ENCODE measurements at places on chromosomes 7 and 10.

GRCh38 chr10:297567-297966 lies 162.3 kb downstream of the ZMYND11 start:
- no peak for DNase-seq

- no peak for DNase-seq
These were observed 27.0 kb downstream of the DLD start for GRCh38 chr7:107917763-107918651.

DNA sequence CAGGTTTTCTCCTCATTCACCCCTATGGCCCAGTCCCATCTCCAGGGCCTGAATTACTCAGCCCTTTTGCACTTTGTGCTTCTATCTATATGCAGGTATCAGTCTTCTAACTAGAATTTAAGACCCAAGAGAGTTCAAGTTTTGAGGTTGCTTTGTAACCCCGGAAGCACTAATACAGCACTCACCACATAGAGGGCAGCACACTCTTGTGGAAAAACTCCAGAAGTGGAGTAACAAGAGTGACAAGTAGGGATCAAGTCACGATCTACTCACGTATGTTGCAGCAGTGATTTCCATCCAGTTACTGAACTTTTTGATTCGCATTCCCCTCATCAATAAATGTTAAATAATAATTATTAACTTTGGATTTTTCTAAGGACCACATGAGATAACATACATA lies 151.0 kb downstream of the CHCHD3 start:
- no peak for DNase-seq

DNA sequence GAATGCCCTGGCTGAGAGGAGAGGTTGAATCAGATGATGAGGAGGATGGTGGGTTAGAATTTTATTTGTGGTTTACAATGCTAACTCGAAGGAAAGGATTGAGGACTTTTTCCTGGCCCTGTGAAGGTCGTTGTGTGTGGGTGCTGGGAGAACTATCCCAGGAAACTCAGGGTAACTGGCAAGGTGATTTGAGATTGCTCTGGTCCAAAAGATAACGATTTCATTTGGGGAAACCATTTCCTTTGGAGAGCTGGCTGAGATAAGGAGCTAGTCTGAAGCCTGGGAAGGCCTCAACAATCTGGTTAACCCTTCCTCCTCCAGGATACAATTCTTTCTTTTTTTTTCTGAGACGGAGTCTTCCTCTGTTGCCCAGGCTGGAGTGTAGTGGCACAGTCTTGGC lies 33.0 kb downstream of the HK1 start:
- no peak for DNase-seq

GRCh38 chr7:39433550-39433949 lies 132.7 kb upstream of the YAE1 start:
- DNase-seq = no peak

DNA sequence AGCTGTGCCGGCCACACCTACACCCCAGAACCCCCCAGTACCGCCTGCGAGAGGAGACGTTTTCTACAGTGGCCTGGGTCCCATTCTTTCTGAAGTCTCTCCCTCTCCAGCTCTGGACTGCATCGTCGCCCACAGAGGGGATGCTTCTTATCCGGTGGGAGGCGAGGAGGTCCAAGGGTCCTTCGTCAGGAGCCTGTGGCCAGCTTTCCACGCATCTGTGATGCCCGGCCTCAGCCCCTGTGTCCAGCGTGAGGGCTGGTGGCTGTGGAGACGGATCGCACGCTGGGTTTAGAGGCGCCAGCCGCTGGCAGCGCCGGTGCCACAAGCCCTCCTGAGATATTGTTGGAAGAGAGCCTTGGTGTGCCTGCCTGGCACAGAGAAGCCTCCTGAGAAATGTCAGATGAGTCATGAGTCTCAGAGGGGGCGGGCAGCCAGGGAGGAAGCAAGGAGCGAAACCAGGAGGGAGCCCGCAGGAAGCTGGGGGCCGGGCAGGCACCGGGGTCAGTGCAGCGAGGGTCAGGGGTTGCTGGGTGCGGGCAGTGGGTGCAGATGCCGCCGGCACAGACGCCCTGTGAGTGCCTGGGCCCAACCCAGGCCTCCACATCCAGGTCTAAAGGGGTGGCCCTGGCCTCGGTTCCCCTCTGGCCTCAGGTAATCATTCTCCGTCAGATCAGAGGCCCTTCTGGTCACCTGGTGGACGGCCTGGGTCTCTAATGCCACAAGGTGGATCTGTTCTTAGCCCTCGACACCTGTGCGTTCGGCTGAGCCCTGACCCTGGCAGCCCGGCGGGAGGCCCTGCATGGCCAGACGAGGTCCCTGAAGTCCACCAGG lies 86.0 kb upstream of the DIP2C start:
- DNase-seq = no peak

DNA sequence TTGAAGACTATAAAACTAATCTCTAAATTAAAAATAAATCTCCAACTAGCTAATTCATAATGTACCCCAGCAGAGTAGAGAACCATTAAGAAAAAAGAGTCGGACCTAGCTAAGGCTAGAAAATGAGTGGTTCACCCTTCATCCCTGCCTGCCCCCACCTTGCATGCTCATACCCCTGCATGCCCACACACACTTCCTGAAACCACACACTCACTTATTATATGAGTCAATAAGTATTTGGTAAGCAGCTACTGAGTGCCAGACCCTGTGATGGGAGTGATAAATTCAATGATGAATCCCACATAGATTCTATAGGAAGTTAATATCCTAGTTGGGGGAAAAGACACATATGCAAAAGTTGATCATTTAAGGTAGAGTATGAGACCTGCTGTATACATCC lies 152.9 kb upstream of the INHBA start:
- no peak for DNase-seq

- DNase-seq = no peak
These were observed 359.8 kb downstream of the PCDH15 start for GRCh38 chr10:54441275-54441674.

DNA sequence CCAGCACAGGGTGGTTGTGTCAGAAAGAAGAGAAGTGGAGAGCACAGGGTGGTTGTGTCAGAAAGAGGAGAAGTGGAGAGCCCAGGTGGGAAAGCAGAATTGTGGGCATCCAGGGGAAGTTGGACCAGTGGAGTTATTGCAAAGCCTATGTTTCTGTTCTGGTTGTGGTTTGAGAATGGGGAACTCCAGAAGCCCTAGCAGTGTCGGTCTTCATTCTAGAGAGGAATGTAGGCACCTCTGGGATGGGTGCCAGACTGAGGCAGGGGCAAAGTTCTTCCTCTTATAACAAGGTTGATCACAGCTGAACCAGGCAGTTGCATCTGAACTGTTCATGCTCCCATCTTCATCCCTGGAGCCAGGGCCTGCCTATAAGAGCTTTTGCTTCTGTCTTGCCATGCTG lies 954 bp downstream of the FSCN3 start:
- no peak for DNase-seq

DNA sequence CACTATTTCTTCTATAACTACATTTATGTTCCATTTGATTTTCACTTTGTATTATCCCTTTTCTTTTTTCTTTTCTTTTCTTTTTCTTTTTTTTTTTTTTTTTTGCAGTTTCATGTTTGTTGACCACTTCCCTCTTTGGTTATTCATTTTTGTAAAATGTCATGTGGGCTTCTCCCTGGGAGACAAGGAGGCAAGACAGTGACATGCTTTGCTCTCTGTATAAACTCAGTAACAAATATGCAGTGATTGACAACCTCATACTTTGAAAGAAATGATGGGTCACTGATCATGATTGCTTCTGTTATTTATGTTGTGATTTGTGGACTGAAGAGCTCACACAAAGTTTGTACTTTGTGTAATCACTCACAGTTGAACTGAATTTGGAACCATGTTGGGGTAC lies 90.2 kb upstream of the ABI1 start:
- DNase-seq = no peak

- DNase-seq = no peak
These were observed 237.1 kb upstream of the SHH start for GRCh38 chr7:156049366-156049765.

DNA sequence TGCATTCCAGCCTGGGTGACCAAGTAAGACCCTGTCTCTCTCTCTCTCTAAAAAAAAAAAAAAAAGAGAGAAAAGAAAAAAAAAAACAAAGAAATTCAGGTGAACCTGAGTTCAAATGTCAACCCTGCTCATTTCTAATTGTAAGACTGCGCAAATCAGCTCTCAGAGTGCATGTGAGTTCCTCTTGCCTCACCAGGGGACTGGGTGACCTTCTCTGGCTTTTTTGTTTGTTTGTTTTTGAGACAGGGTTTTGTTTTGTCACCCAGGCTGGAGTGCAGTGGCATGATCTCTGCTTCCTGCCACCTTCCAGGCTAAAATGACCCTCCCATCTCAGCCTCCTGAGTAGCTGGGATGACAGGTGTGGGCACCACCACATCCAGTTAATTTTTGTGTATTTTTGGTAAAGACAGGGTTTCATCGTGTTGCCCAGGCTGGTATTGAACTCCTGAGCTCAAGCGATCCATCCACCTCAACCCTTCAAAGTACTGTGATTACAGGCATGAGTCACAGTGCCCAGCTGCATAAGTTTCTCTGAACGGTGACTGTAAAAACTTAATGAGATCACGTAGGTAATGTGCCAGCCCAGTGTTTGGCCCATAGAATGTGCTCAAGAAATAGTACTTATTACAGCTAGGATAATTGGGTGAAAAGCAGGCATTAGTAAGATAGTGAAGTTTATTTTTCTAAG lies 45.3 kb upstream of the BAMBI start:
- DNase-seq = no peak
